ENCODE measurements at places on chromosomes 6 and 20. TPM values are rescaled to one million over a fixed set of nuclear protein-coding genes. Genes with fewer than 3 reads are reported as not detected.

GRCh38 chr20:31676609-31676989, 38.9 kb downstream of the COX4I2 start:
- no peak for DNase-seq

Gene GSTA2
- 0.25 TPM for polyA plus RNA-seq

Gene GABRR2
- polyA plus RNA-seq = 1.1 TPM

Gene DSP
- polyA plus RNA-seq = 64.8 TPM

GRCh38 chr20:52383995-52384621, 192.5 kb upstream of the ZFP64 start:
- DNase-seq = no peak

GRCh38 chr6:31652925-31653724, 664 bp upstream of the BAG6 start:
- no peak for DNase-seq

Gene KIAA1586
- polyA plus RNA-seq = 25.3 TPM

DNA sequence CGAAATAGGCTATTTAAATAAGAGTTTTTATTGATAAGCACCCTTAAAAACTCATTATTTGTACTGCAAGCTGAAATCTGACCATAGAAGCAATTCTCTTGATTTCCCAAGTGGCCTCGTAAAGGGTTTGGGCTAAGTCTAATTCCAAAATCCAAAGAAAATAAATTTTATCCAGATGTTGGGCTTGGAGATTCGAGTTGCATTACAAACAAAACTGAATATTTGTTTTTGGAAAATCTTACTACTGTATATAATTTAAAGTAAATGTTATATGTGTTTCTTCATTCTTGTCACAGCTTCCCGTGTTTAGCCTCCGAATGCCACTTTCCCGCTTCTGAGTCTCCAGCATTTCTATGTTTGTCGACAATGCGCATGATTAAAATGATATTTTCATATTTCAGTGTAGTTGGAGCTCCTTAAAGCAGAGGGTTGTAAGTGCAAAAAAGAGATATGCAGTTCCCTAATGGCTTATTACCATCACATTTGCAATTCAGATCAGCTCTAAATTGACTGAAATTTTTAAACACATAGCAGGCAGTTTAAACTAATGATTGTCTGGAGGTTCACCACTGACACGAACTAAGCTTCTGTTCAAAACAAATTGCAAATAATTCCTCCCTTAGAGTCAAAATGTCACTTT, 47.0 kb downstream of the PRL start:
- no peak for DNase-seq

DNA sequence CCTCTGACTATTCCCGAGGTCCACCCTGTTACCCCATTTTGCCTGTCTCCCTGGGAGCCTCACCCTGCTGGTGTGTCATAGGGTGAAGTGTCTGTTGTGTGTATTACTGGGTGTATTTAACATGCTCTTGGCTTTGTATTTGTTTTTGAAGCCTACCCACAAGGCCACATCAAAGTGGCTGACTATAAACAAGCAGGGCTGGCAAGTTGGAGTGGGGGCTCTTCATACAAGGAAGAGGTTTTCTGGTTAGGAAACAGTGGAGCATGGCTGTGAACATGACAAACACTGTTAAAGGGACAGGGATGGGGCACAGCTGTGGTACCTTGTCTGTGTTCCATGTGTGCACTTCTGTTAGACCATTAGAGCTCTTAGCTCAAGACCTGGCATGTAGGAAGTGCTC, 26.3 kb downstream of the HECA start:
- no peak for DNase-seq

Gene FGD2
- polyA plus RNA-seq = 1.5 TPM

GRCh38 chr6:113425977-113426660, 431.0 kb upstream of the MARCKS start:
- no peak for DNase-seq

Gene ZSCAN9
- 28.3 TPM for polyA plus RNA-seq

GRCh38 chr20:10007747-10008146, 27.0 kb upstream of the ANKEF1 start:
- DNase-seq = no peak

Gene MAPK13
- 23.2 TPM for polyA plus RNA-seq

Gene MUC21
- polyA plus RNA-seq = not detected

- no peak for DNase-seq
Measured at GRCh38 chr20:17473659-17474058, 57.5 kb downstream of the BFSP1 start.

Gene BANF2
- not detected for polyA plus RNA-seq

- DNase-seq = no peak
Measured at GRCh38 chr6:104680539-104680938, 179.2 kb downstream of the HACE1 start.

Gene B3GALT4
- polyA plus RNA-seq = 4.1 TPM

Gene OARD1
- 70.2 TPM for polyA plus RNA-seq

Gene BMP7
- 84.2 TPM for polyA plus RNA-seq

DNA sequence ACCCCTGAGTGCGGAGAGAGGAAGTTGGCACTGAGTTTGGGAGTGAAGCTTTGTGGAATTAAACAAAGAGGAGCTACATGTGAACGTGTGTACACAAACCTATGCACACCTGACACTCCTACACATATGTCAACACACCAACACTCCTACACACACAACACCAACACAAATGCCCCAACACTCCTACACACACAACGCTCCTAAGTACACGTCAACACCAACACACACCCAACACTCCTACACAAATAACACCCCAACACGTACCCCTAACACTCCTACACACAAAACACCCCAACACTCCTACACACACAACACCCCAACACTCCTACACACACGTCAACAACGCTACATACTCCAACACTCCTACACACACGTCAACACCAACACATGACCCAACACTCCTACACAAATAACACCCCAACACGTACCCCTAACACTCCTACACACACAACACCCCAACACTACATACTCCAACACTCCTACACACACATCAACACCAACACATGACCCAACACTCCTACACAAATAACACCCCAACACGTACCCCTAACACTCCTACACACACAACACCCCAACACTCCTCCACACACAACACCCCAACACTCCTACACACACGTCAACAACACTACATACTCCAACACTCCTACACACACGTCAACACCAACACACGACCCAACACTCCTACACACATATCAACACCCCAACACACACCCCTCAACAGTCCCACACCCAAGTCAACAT, 40.1 kb upstream of the ZBP1 start:
- DNase-seq = no peak

Gene RAET1L
- not detected for polyA plus RNA-seq

DNA sequence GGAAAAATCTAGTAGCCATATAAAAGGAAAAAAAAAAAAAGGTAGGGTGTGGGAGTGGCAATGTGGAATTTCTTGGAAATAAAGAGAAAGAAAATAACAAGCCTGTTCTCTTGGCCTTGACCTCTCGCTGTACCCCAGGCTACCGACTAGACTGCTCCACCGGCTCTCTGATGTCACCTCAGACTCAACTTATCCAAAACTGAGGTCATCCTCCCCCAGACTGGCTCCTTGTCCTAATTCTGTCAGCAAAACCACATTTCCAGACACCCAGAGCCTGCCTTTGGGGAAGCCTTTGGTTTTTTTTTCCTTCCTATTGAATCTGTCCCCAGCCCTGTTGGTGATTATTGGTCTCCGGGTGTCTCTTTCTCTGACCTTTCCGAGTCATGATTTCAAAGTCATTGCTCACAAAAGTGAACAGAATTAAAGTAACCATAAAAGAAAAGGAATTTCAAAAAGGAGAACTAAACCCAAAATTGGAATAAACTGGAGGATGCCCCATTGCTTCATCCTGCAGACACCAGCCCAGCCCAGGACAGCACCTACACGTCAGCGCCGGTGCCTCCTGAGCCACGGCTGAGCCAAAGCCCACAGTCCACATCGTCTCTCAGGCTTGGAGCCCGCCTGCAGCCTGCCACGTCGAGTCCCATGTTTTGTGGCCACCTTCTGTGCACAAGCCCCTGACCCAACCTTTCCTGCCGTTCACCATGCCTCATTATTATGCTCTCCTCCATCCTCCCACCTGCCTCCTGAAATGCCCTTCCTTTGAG, 170.7 kb downstream of the MYLK4 start:
- no peak for DNase-seq

DNA sequence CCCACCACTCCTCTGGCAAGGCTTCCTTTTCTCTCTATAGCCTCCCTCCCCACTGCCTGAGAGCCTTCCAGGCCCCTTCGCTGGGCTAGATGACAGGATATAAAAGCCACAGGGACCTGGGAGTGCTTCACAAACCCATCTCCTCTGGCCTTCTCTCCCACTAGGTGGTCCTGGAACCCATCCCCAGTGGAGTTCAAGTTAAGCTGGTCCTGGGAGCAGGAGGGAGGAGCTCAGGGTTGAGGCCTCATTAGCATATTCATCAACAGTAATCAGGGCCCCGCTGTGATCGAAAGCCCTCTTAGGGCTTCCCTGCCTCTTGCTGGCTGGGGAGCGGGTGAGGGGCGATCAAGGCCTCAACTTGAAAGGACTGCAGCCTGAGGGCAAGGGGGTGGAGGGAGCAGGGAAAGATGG, 9.1 kb downstream of the EBF4 start:
- DNase-seq = no peak

Gene HLA-DOA
- 5.4 TPM for polyA plus RNA-seq

Gene SCRT2
- polyA plus RNA-seq = 0.04 TPM

DNA sequence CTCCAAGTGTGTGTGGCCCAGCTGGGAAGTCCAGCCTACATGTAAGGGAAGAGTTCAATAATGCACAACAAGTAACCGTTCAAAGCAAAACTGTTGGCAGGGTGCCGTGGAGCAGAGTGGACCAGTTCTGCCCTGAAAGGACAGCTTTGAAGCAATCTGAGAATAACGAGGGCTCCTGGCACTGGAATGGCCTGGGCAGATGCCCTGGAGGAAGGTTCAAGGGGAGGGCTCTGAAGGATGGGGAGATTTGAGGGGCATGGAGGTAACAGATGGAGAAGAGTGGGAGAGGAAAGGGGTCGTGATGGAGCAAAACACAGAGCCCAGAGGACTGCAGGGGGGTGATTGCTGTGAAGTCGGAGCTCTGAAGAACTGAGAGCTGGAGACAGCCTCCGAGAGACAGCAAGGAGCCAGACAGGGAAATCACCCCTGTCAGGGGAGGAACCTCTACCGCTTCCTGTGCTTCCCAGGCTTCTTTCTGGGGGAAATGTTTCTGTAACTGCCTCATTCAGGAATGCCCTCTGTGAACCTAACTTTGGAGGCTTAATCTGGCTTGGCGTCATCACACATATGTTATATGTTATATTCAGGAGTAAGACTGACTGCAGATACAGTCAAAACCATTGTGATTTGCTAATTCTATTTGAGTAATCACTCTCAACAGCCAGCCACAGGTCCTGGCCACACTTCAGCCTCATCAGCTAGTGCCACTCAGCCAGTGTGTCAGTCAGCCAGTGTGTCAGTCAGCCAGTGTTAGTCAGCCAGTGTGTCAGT, 41.2 kb downstream of the ZC3H12D start:
- no peak for DNase-seq

- peak; percentile 74 for DNase-seq
Measured at GRCh38 chr6:1436334-1437306, 47.2 kb downstream of the FOXF2 start.

Gene DDO
- 1.2 TPM for polyA plus RNA-seq

GRCh38 chr6:14816116-14816859, 429.6 kb upstream of the JARID2 start:
- no peak for DNase-seq
